Stomach (tissue), 19 donors: ENCODE measurements at places on chromosomes 3 and 15. TPM values are rescaled to one million over a fixed set of nuclear protein-coding genes. Genes with fewer than 3 reads are reported as not detected.

ADAMTSL3 gene
- total RNA-seq = 7.6 TPM

GOLGA6L9 gene
- 14.1 TPM for total RNA-seq

- no peak for DNase-seq
Observed at GRCh38 chr3:173857154-173857553, 459.6 kb downstream of the NLGN1 start.

DNA sequence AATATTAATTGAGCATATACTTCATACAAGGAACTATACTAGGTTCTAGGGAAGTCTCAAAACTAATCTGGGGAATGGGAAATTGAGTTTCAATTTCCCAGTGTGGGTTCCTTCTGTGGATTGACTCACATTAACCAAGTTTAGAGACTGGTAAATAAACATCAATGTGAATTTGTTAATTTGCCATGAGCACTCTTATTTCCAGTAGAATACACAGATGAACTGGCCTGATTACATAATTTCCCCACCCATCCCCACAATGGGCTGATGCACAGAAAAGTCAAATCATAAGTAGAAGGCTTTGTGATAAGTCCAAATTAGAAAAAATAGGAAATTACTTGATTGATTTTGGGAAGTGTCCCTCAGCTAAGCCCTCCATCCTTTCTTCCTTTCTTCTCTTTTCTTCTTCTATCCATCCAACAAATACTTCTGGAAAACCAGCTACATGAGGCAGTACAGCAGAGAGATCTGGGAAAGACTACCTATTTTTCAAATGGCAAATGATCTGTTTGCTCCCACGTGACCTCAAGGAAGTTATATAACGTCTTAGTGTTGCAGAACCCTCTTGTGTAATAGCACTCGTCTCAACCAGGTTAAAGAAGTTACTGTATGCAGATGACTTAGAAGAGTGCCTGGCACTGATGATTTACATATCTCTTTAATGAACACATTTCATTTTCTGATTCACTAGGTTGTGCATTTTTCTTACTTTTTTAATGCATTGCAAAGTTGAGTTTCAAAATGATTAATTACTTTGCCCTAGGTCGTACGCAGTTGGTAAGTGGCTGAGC, 312.3 kb downstream of the SV2B start:
- DNase-seq = no peak

GRCh38 chr3:127728417-127729015, 55.8 kb downstream of the ABTB1 start:
- no peak for DNase-seq

DNA sequence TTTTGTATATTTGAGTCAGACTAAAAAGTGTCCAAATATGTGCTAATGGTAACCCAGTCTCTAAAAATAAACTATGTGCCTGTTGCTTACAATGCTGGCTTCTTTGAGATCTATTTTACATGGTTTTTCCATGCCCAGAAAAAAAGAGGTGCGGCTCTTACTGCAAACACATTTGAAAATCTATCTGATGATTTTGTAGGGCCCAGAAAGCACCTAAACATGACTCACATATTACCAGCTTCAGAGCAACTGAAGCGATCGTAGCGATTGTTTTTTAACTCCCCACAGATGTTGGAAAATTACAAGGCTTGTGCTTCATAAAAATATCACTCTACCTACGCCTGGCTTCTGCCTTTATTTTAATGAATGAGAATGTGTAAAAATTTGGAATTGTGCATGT, 53.5 kb downstream of the SUCNR1 start:
- peak; percentile 24 for DNase-seq

DNA sequence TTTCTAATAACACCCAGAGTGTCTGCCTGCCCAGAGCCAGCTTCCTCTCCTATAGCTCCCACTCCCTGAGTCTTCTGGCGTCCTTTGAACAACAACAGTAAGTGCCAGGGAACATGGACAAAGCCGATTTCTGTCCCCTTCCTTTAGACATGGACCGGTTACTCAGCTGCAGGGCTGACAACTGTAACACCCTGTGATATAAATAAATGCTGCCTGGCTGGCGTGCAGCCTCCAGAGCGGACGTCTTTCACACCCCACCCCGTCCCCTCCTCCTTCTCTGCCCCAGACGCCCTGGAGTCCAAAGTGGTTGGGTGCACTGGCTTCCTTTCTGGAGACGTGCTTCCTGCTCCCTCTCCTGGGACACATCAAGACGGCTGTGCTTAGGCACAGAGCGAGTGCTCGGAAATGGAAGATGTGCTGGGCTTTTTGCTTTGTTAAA, 281.9 kb upstream of the LRRFIP2 start:
- DNase-seq = peak; percentile 79

GRCh38 chr15:68650901-68651709, 72.3 kb downstream of the CORO2B start:
- peak; percentile 61 for DNase-seq

SPATA12 gene
- total RNA-seq = not detected

GRCh38 chr3:64188810-64189560, 36.3 kb downstream of the PRICKLE2 start:
- DNase-seq = no peak

- no peak for DNase-seq
Observed at GRCh38 chr3:14509796-14510100, 30.4 kb downstream of the GRIP2 start.

SLTM gene
- total RNA-seq = 138 TPM

DNA sequence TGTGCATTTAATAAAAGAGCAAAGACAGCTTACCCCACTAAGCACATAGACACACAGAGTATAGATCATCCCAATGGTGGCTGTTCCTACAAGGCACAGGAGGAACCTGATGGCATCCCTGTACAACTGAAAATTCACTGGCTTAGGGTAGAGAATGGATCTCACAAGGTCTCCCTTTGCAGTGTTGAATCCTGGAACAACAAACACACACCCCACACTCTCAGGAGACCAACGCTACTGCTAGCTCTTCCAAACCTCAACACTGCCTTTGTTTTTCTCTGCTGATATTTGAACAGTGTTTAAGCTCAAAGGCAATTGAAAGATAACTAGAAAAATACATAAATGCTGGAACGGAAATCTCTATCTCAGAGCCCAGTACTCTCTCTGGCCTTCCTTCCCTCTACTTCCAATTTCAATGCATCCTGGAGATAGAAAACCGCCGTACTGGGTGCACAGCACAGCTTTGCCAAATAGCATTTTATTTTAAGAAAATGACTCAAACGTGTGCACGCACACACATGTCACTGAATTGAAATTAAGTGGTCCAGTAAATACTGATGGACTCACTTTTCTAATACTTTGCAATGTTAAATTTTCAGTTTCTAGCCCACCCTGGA, 87.5 kb upstream of the ATP13A5 start:
- DNase-seq = peak; percentile 33

- no peak for DNase-seq
Observed at GRCh38 chr3:127597020-127597771, 1.0 kb upstream of the MCM2 start.

ARGFX gene
- total RNA-seq = not detected

DNA sequence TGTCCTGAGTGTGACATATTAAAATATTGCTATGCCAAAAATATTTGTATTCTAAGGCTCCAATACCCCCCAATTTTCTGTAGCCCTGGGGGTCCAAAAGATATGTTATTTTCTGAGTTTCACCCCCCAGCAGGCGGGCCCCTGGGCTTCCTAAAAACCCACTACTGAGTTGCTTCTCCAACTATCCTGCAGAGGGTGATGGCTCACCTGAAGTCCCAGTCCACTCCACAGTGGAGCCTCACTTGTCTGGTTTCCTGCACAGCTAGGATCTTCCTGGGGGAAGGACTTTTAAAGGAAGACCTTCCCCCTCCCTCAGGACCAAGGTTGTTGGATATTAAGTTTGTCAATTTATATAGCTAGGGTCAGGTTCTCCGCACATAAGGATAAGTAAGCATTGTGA, 1181.4 kb downstream of the ROBO2 start:
- no peak for DNase-seq

DNA sequence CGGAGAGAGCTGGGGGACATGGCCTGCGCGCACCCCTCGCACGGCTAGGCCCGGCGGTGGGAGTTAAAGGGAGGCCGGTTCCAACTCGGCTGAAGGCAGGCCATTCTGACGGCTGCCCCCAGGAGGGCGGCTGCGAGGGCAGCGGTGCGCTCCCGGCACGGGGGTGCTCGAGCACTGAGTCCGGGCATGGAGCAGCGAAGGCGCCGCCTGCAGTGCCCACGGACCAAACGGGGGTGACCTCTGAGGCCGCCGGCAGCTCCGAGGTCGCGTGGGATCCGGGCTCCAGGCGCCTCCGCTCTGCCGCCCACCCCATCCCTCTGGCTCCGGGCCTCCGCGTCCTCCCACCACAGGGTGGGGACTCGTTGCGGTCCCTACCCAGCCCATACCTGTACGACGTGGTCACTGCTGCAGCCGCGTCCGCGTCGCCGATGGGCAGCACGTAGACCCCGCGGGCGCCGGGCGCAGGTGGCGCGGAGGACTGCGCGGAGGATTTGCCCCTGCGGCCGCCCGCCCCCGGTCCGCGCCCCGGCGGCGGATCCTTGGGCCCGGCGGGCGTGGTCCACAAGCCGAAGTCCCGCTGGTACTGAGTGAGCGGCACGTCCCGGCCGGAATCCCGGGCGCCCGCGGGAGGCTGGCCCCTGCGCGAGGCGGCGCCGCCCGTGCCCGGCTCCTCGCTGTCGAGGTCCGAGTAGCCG, 469 bp downstream of the MAP6D1 start:
- DNase-seq = no peak

GRCh38 chr3:129587566-129588210, 18.8 kb downstream of the PLXND1 start:
- no peak for DNase-seq

GRCh38 chr15:98009971-98010370, 49.5 kb downstream of the ARRDC4 start:
- no peak for DNase-seq

USF3 gene
- 30.4 TPM for total RNA-seq

DNA sequence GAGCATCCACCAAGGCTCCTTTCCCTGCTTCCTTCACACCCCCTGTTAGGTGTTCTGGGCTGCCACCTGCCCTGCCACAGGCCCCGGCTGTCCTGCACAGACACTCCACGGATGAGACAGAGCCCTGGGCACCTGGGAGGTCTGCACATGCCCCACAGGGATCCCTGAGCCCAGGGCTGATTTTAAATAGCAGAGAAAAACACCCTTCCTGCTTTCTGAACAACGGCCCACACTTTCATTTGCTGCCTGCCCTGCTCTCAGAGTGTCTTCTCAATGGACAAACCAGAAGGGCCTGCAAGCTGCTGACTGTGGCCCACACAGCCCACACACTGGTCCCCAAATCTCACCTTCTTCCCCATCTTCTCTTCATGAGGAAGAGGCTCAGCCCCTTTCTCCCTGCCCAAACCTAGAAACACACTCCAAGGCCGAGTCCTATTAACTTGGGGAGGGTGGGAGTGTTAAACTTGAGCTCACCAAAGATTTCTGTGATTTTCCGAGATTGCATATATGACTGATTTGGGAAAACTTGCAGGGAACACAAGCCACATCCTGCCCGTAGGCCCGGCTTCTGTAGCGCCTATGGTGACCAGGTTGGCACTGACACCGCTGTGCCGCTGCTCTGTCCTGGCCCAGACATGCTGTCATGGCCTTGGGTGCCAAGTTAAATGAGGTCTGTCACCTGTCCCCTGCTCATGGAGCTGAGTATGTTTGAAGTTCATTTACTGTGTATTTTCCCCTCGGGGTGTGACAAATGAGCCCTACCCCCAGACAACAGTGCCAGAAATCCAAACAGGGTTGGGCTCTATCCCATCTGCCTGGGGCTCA, 47.2 kb upstream of the KLF13 start:
- peak; percentile 25 for DNase-seq

IMPG2 gene
- 0.73 TPM for total RNA-seq

PLA2G4E gene
- not detected for total RNA-seq

DALRD3 gene
- total RNA-seq = 2.3 TPM

TMIE gene
- total RNA-seq = not detected

- no peak for DNase-seq
Observed at GRCh38 chr3:181966393-181966792, 254.7 kb downstream of the SOX2 start.

DNA sequence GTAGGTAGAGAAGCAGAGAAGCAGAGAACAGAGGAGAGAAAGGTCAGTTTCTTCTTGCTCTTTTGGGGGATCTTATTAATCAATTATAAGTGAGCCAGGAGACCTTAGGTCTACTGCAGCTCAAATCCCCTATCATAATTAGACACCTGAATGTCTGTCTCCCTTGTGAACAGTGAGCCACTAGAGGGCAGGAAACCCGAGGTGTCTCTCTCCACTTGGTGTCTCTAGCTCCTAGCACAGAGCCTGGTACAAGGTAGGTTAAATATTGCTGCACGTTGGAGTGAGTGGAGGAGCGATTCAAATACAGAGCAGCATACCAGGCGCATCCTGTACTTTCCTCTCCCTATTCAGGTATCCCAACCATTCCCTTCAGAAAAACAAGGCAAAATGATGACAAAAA, 2.0 kb upstream of the ST8SIA2 start:
- no peak for DNase-seq

DNA sequence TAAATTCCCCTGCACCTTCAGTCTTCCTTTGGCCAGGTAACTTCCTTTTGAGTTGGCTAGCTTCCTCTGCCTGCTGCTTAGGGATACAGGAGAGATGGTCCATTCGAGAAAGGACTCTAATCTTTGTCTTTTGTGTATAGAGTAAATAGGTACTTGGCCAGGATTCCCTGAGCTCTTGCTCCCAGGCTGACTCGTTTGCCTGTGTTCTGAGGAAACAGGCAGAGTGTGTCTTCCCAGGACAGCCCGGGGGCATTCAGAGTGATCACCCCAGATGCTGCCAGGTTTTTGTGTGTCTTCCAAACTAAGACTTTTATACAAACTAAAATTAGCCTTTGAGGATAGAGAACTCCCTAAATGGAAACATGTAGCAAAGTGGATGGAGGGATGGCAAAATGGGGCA, 39.5 kb downstream of the TMEM108 start:
- DNase-seq = no peak

- DNase-seq = no peak
Observed at GRCh38 chr3:194998417-194998816, 272.5 kb downstream of the XXYLT1 start.

- no peak for DNase-seq
Observed at GRCh38 chr15:92018535-92019239, 165.2 kb downstream of the SLCO3A1 start.

IGSF10 gene
- 0.87 TPM for total RNA-seq

GRCh38 chr3:134567605-134568004, 81.7 kb downstream of the CEP63 start:
- DNase-seq = no peak

DNA sequence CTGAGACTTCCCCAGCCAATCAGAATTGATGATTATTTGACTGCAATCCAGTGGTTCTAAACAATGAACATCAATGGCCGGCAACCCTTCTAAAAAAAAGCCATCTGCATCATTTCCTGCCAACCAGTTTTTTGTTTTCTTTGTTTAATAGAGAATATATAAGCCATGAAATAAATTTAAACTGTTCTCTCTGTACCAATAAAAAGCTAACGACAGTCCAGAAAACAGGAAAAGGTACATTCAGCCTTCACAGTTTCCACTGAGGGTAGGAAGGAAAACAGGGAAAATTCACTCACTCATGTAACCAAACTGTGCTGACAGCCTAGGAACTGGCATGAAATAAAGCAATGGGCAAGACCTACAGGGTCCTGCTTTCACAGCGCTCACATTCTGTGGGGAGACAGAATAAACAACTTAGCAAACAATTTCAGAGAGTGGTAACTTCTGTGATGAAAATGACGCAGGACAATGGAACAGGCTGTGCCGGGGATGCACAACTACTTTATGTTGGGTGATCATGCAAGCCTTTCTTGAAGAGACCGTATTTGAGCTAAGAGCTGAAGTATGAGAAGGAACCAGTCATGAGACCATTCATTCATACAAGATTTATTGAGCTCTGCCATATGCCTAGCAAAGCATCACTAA, 630.1 kb downstream of the MAGI1 start:
- no peak for DNase-seq

- DNase-seq = peak; percentile 79
Observed at GRCh38 chr3:62622553-62623174, 249.3 kb upstream of the FEZF2 start.

GSK3B gene
- 24.1 TPM for total RNA-seq

SKOR1 gene
- 0.14 TPM for total RNA-seq

GDPGP1 gene
- 8.0 TPM for total RNA-seq
